ENCODE measurements at places on chromosomes 1 and 21.

DNA sequence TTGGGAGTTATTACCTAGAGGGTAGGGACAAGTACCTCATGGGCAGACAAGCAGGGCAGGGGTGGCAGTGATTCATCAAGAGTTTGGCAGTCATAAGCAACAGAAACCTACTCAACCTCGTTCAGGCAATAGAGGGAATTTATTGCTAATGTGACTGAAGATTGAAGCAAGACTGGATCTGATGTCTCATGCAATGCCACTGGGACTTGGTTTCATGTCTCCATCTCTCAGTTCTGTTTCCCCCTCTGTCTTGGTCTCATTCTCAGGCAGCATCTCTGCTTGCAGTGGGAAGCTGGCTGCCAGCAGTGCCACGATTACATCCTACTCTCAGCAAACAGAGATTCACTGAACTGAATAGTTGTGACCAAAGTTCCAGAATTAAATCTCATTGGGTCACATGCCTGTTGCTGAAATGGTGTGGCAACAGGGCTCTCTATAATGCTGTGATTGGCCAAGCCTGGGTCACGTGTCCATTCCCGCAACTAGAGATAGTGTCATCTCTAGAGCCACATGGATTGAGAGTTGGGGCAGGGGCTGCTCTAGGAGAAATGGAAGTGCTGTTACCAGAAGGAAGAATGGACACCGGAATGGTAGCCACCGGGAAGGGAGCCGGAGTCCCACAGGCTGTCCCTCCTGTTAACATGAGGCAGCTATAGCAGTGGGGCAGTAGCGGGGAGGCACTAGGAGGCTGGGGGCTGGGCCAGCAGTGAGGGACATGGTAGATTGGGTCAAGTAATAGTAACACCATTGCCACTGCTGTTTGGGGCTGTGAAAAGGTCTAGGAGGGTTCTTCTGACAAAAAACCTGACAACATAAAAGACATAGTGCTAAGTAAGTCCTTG, 3.9 kb upstream of the CDC42 start:
- no peak for DNase-seq

DNA sequence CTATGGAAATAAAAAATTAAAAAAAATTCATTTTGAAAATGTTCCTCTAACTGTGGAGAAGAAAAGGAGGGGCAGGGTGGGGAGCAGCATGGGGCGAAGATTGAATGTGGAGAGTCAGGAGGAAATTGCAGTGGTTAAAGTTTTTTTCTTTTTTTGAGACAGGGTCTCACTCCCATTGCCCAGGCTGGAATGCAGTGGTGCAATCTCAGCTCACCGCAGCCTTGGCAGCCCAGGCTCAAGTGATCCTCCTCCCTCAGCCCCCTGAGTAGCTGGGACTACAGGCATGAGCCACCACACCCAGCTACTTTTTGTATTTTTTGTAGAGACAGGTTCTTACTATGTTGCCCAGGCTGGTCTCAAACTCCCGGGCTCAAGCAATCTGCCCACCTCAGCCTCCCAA, 67.6 kb downstream of the ADSS2 start:
- DNase-seq, result no peak

DNA sequence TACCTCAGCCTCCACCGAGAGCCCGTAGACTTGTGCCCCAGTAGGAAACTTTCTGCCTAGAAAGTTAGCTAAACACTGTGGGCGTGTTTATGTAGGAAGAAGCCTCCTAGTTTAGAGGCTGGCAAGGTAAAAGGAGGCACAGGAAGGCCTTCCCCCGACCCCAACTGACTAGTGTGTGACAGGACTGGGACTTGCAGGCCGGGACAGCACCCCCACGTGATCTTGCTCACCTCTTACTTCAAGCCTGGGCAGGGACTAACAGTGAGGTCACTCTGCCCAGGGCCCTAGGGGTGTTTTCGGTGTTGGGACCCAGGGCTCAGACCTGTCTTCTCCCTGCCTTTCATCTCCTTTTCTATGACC, 392 bp upstream of the TAGLN2 start:
- DNase-seq, result no peak

DNA sequence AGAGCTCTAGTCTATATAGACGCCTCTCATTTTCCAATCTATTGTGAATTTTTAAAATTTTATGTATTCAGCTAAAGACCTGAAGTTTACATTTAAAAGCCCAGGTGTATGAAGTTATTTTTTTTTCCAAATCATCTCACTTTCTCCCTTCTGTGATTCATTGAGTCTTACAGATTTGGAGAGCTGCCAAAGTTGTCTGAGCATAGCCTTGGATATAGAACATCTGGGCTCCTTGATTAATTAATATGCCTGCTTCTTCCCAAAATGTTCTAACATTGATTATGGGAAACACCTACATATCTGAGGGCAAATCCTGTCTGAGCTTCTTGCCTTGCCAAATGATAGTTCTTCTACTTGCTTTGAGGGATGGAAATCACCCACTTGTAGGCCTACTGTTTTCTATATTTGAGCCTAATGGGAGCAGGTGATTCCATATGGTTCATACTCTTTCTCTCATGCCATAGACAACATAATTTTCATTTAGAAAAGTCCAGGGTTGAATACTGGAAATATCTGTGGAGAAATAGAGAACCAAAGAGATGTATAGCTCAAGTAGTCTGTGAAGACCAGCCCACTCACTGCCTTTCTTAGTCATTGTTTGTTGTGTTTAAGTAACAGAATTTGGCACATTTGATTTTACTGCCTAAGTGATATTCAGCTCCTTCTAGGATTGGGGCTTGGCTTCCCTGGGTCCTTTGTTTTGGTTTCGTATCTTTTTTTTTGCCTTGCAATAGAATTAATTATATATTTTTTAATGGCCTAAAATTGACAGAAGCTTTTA, 46.2 kb downstream of the MACF1 start:
- DNase-seq, result no peak

- no peak for DNase-seq
Observed at GRCh38 chr1:180083164-180083563, 71.5 kb upstream of the QSOX1 start.

DNA sequence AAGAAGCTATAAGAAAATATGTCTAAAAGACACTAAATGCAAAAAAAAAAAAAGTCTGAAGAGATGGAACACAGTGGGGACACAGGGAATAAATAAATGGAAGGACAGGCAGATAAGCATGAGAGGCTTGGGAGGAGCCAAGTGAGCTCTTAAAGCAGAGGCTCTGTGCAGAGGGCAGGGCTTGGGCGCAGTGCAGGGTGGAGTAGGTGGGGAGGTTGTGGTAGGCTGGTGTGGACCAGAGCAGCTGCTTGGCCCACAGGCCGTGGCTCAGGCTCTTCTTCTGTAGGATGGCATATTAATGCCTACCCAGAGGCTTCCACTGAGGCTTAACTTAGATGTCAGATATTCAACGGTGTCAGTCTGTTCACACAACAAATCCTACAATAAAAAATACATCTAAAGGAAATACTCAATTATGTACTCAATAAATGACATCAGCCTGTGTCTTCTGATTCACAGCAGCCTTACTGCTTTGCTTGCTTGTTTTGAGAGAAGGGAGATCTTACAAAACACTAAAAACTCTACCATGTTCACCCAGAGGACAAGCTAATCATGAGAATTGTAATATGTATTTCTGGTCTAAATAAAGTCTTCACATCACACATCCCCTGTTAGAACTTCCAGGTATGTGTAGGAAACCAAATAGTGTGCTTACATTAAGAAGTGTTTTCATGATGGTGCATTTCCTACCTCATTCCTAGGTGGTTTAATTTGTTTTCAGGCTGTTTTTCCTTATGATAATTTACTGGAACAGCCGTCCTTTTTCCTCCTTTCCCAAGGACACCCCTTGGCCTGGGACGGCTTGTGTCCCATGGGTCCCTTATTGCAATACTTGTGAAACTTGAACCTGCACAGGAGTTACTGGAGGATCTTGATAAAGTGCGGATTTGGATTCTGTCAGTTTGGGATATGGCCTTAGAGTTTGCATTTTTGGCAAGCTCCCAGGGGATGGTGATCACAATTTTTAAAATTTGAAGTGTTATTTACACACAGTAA, 24.9 kb downstream of the DIP2A start:
- DNase-seq, result no peak

DNA sequence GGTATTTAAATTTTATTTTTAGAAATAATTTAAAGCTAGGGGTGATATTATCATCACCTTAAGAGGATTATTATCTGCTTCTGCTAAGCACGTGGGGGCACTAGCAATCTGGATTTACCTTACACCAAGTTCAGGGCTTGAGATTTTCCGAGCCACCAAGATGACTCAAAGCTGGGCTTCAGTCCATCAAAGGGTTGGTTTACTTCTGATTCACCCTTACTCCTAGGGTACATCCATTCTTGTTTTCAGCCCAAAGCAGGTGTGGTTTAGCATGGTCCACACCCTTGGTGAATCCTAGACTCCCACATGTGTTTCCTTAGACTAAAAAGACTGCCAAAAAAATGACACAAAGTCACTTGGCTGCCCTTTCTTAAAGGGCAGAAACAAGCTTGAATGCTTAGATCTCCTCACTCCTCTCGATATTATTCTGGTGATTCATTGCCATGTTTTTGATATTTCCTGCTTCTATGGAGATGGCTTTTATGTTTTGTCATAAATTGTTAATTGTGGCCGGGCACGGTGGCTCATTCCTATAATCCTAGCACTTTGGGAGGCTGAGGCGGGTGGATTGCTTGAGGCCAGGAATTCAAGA, 9.8 kb upstream of the PRSS38 start:
- no peak for DNase-seq

DNA sequence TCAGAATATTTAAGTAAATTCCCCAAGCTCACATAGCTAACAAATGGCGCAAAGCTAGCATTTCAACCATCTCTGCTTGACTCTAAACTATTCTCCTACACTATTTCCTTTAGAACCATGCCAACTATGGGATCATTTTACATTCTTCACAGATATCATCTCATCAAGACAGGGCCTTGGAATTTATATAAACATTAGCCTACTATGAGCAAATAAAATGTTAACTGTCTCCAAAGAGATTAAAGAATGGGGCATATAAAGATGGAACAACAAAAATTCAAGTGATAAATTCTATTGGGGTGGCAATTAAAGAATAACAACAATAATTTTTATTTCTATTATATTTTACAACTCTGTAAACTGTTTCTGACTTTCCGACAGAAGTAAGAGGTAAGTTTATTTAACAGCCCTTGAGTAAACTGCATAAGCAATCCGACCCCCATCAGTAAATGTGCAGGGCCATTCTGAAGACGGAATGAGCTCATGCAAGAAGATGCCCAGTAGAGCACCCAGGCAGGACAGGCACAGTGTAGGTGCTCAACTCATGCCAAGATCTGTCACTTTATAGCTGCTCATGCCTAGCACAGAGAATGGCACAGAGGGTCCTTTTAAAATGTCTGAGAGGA, 261.9 kb downstream of the VAV3 start:
- no peak for DNase-seq

DNA sequence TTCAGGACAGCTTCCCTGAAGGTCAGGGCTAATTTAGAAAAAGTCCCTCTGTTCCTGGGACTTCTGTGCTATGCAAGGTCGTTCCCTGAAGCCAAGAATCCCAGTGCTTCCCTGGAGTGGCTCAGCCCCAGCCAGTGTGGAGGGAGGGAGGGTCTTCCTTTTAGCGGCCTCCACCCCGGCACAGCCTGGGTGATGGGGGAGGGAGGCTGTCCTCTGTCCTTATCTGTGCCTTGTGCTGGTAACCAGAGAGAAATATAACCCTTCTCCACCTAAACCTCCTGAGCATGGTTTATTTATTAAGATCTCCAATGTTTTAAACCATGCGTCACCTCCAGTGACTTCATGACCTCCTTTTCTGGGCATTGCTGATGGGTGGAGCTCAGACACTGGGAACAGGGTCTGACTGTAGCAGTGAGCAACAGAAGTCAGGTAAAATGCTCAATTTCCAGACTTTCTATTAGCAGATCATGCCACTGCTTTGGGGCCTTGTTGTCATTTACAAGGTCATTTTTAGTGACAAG, 157.1 kb downstream of the DSCAM start:
- no peak for DNase-seq

DNA sequence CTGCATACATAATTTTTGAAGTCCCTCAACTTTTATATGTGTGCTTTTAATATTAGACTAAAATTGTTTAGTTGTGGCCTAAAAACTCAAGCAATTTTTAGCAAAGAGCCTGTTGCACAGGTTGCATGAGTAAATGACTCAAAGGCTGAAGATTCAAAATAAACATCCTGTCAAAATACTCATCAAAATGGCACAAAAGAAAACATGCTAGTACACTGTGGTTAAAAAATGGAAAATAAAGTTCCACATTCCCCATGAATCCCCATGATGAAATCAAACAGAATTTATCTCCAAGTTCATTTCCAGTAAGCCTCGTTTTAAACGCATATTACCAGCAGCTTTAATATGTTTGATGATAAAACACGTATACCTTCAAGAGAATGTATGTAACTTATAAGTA, 230.1 kb upstream of the MAP1LC3C start:
- no peak for DNase-seq

DNA sequence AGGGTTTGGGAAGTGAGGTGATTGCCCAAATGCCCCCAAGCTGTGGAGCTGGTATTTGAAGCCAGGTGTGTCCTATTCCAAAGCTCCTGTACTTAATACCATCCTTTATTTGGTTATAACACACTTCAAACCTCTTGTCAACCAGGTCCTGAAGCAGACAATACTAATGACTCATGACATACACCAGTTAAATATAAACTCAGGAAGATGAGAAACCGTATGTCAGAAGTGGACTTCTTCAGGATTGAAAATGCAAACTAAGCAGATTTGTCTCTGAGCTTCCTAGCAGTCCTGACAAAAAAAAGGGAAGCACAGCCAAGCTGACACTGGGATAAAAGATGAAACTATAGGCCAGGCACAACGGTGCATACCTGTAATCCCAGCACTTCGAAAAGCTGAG, 70.6 kb downstream of the ALPL start:
- DNase-seq, result no peak

DNA sequence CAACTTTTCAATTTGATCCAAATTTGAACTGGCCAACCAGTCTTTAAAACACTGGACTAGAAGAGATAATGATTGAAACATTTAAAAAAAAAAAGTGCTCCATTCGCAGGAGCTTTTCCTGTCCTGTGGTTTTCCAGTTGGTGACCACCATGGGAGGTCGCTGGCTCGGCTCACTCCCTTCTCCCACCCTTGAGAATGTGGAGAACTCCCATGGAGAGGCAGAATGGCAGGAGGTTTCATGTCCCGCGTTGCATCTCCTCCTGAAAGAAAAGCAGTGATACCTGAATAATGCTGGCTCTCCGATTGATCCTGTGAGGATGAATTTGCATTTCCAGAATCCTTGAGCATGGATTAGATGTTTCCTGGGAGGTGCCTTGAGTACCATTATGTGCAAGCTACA, 16.5 kb upstream of the MPZL1 start:
- no peak for DNase-seq

DNA sequence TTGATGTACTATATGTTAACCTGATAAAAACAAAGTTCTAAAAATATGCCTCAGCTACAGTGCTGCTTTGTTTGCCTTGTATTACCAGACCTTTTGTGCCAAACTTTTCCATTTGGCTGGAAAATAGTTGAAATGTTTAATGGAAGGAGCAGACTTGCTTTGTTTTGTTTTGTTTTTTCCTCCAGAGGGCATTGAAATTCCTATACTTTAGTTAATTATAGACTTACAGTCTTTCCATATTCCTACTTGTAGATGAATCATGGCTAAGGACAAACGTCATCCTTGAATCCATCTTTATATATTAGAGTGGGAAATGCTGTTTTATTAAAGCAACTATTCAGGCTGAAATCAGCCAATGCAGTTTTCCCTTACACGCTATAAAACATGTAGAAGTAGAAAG, 6.7 kb downstream of the CAP1 start:
- no peak for DNase-seq

- no peak for DNase-seq
Observed at GRCh38 chr1:231616667-231617066, 9.9 kb upstream of the DISC1 start.

- no peak for DNase-seq
Observed at GRCh38 chr1:6268415-6268814, 7.5 kb upstream of the GPR153 start.

GRCh38 chr1:49225464-49225863, 448.8 kb upstream of the BEND5 start:
- DNase-seq, result no peak
